NCI-H526 (cell line): ENCODE measurements at places on chromosomes 6 and 20.
A peak's percentile ranks its signal among the peaks of the same experiment; 100 is the strongest.

GRCh38 chr6:139378882-139379341 lies 4.5 kb upstream of the CITED2 start:
- DNase-seq: no peak

DNA sequence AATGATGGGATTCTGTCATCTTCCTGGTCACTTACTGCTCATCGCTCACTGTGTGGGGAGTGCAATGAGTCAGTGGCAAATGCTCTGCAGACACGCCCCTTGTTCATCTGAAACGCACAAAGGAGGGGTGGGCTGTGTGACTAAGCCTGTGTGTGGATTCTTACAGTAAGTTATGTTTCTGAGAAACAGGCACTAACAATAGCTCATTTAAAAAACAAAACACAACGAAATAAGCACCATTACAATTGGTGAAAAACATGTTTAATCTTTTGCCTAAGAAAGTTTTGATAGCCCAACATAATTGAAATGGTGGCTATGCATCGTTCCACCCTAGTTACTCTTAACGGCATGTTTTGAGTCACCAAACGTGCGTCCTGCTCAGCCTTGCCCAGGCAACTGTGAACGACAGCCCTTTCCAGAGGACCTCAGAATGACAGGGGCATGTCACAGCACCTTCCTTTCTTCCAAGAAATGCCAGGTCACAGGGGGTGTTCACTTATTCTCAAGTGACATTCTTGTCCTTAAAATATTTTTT lies 118.4 kb upstream of the SGK1 start:
- no peak for DNase-seq

GRCh38 chr6:89895276-89895874 lies 1.1 kb downstream of the GJA10 start:
- DNase-seq: no peak

DNA sequence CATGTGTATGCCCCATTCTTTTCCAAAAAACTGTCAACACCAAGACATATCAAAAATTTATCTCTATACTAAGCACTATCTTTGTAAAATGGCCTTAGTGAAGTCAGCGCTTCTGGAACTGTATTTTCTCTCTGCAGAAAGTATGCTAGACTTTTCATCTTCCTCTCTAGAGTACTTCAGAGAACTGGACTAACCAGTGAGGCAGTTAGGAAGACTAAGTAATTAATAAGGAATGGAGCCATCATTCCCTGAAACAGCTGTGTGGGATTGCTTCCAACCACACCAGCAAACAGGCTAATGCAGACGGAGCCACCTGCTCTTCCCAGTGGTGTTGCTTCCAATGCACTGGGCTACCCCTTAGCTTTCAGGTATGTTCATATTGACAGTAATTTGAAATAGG lies 169.1 kb upstream of the FUT9 start:
- no peak for DNase-seq

DNA sequence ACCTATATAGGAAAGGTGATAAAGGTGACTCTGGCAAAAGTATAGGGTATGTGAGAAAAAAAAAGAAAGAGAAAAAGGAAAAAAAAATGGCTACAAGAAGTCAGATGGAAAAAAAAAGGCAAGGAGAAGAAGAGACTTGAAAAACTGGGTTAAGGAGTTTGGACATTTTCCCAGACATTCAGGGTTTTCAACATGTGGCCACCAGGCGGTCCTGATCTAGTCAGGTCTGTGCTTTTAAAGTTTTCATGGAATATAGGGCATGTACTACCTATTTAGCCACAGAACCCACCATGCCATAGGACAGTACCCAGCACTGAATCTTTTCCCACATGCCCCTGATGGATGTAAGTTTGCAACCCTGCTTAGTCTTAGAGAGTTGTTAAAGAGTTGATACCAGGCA lies 433.7 kb downstream of the MAFB start:
- no peak for DNase-seq

GRCh38 chr6:85360794-85361642 lies 88.9 kb upstream of the NT5E start:
- DNase-seq: no peak

DNA sequence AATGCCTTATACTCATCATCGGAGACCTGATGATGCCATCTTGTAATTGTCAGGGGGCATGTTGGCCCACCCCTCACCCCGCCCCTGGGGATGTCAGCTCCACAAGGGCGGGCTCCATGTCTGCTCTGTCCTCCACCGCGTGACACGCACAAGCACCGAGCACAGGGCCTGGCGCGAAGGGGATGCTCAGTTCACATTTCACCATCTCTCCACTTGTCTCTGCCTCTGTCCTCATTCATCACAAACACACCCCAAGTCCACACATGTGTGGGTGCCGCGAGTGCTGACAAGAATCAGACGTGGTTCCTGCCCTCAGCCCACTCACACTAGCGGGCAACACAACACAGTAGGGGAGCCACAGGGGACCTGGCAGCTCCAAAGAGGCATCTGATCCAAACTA lies 151.2 kb upstream of the PTPN1 start:
- no peak for DNase-seq

- no peak for DNase-seq
These were observed 795.1 kb upstream of the HS3ST5 start for GRCh38 chr6:115137910-115138309.

DNA sequence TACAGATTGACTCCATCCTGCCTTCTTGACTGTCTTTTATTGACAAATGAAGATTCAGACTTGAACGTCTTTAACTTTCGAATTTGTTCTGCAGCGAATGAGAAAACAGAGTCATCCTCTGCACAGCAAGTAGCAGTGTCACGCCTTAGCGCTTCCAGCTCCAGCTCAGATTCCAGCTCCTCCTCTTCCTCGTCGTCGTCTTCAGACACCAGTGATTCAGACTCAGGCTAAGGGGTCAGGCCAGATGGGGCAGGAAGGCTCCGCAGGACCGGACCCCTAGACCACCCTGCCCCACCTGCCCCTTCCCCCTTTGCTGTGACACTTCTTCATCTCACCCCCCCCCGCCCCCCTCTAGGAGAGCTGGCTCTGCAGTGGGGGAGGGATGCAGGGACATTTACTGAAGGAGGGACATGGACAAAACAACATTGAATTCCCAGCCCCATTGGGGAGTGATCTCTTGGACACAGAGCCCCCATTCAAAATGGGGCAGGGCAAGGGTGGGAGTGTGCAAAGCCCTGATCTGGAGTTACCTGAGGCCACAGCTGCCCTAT lies 12.2 kb downstream of the BRD2 start:
- DNase-seq: no peak

GRCh38 chr6:105279463-105279862 lies 99.6 kb upstream of the POPDC3 start:
- no peak for DNase-seq

DNA sequence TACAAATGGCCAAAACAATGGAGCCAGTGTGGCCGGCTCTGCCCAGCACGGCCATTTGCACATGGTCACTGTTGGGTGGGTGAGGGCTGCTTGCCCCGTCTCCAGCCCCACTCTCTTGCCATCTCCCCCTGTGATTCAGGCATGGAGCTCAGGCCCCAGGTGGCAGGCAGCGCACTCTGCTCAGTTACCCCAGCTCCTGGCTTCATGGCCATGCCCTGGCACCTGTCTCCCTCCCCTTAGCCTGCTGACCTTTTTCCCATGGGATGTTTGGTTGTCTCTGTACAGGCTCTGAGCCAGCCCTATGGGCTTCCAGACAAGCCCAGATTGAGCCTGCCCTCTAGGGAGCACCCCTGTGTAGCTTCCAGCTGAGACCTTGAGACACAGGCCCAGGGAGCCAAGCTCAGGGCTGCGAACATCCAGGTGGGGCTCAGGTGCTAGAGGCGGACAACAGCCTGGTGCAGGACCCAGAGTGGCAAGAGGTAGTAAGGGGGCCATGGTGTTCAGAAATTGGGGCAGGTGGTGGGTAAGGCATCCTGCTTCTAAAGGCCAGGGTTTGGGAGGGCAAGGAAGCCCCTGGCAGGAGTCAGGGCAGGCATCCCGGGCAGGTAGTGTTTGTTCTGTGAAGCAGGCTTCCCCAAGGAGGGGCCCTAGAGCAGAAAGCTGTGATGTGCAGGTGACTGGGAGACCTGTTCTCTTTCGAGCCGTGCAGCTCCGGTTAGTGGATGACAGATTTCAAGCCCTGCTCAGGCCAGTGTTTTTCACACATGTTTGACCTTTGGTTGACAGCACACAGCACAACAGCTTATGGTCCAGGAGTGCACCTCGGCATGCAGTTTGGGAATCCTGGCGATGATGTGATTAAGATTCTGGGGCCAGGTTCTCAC lies 17.7 kb downstream of the SYNJ2 start:
- peak; percentile 19 for DNase-seq

GRCh38 chr20:58452667-58453255 lies 62.4 kb downstream of the APCDD1L start:
- DNase-seq: no peak

DNA sequence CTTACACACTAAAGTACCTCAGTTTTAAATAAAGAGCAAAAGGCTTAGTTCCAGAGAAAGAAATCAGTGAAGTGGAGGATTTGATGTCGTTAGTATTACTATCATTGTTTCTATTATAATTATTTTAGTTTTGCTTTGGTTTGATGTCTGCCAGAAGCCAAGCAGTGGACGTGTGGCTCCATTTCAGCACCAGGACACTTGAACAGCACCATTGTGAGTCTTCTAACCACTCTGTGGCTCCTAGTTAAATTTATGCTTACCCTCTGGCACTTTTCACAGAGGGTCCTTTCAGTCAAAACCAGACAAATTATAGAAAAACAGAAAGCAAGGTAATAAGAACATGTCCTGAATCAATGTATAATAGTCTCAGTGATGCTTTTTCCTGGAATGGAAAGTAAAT lies 3.4 kb downstream of the COL9A1 start:
- DNase-seq: no peak

DNA sequence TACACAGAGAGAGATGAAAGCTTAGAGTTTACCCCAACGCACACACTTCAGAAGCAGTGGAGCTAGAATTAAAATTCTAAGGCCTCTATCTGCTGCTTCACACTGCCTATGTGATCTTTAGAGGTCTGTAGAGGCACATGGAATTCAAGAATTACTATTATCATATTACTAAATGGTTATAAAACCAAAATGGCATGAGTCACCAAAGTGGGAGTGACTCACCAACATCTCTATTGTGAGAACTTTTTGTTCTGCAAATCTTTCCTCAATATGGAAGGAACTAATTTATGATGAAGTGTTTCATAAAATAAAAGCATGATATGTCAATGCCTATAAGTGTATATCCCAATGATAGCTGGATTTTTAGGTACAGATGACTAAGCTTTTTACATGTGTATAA lies 28.5 kb upstream of the TMEM244 start:
- no peak for DNase-seq

DNA sequence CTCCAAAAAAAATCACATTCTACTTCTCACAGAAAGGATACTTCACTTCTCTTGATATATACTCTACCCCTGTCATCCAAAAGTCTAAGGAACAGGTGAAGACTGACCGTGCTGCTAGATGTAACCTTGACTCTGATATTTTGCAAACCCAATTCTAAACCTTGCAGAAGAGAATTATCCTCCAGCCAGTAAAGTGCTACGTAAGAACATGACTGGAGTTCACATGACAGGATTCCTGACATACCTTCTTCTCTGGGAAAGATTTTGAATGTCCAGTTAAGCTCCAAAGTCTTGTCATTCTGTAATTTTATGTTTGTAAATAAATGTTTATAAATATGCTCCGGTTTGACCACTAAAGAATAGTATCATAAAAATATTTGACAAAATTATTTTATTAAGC lies 35.8 kb downstream of the BTBD9 start:
- no peak for DNase-seq

DNA sequence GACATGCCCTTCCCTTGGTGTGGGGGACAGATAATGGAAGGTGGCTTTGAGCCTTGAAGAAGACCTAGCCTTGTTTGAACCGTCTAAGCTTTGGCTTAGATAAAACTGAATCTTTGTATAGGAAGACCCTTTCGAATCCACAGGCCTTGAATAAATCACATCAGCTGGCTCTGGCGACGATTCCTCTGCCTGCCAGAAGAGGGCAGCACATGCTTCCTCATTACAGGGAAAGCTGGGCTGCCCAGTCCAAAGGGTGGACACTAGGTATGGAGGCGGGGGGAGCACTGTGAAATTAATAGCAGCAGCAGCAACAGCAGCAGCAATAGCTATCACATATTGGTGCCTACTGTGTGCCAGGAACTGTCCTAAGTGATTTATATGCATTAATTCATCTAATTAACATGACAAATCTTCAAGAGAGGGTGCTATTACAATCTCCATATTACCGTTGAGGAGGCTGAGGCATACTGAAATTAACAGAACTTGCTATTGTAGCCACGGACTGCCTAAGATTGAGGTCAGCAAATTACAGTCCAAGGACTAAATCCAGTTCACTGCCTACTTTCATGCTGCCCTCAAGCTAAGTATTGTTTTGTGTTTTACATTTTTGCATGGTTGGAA lies 85.1 kb downstream of the CLIC5 start:
- DNase-seq: peak; percentile 65

DNA sequence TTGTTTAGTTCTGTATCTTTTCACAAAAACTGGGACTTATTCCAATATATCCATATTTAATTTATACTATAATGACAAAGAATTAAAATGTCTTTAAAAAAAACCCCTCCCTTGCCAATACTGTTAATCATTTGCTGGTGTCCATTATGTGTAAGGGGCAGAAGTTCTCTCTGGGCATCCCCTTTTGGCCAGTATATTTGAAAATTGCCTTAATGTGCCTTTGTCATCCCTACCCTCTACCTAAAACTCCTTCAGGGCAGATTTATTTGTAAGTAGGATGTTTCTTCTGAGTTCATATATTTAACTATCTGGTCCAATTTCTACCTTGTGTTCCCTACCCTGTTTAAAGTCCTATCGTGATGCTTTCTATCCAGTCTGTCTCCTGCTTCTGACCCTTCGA lies 62.9 kb downstream of the ARHGAP18 start:
- DNase-seq: no peak

DNA sequence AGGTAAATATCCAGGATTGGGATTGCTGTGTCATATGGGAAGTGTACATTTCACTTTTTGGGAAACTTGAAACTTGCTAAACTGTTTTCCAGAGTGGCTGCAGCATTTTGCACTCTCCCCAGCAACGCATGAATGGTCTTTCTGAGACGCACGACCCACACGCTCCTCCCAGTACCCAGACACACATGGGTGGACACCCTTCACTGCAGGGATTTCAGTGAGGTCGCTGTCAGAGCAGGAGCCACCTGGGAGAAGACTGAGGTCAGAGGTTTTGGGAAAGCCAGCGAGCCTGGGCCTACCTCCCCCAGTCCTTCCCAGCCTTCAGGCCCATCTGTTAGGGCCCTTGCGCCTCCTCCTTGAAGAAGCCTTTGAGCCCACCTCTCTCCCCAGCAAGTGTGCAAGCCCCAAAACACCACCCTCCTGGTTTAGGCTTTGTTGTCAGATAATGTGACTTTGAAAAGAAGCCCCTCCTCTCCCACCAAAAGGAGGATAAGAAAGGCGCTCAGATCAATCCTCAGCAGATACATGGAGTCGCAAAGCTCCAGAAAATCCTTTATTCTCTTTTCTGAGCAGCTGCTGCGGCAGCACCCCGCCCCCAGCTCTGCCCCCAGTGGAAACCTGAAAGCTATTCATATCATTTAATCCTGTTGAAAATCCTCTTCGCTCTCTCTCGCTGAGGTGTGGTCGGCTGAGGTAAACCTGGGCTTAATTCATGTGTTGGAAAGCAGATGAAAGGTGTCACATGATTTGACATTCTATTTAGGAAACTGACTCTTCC lies 12.7 kb upstream of the JAG1 start:
- no peak for DNase-seq
